ENCODE measurements at places on chromosomes 2 and 18. TPM values are rescaled to one million over a fixed set of nuclear protein-coding genes. Genes with fewer than 3 reads are reported as not detected.
A peak's percentile ranks its signal among the peaks of the same experiment; 100 is the strongest.

GRCh38 chr18:710418-711300, 1.8 kb downstream of the ENOSF1 start:
- no peak for DNase-seq
- H3K4me1 ChIP-seq = peaks cover 4% of the 10 kb centered on the region
- H3K27ac ChIP-seq = peak overlapping the region; percentile 92
- peaks cover 11% of the 10 kb centered on the region for H3K36me3 ChIP-seq

- peaks cover 10% of the 10 kb centered on the region for H3K4me1 ChIP-seq
- no peaks in the 10 kb centered on the region for H3K27me3 ChIP-seq
- no peaks in the 10 kb centered on the region for H3K36me3 ChIP-seq
- DNase-seq = no peak
These were observed 43.5 kb downstream of the PSTPIP2 start for GRCh38 chr18:46028536-46028891.

- H3K36me3 ChIP-seq = no peaks in the 10 kb centered on the region
- no peaks in the 10 kb centered on the region for H3K4me1 ChIP-seq
- DNase-seq = no peak
These were observed 541.2 kb downstream of the NUP35 start for GRCh38 chr2:183665425-183665824.

GRCh38 chr2:133270550-133270949, 297.7 kb downstream of the NCKAP5 start:
- H3K36me3 ChIP-seq = no peaks in the 10 kb centered on the region
- no peaks in the 10 kb centered on the region for H3K4me1 ChIP-seq
- no peak for DNase-seq
- no peak overlapping the region for H3K27ac ChIP-seq

DNA sequence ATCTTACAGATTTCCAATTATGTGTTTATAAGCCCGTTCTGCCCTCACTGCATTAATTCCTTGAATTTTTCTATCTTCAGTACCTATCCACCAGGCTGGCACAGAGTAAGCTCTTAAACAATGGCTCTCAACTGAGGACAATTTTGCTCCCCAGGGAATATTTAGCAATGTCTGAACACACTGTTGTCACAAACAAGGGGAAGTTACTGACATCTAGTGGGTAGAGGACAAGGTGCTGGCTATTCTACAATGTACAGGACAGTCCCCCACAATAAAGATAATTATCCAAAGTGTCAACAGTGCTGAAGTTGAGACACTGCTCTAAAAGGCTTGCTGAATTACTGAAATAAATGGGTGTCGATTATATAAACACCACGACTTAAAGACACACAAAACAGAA, 5.0 kb downstream of the NDUFS1 start:
- H3K27me3 ChIP-seq = no peaks in the 10 kb centered on the region
- H3K4me3 ChIP-seq = no peak overlapping the region
- DNase-seq = no peak
- no peak overlapping the region for H3K27ac ChIP-seq

DNA sequence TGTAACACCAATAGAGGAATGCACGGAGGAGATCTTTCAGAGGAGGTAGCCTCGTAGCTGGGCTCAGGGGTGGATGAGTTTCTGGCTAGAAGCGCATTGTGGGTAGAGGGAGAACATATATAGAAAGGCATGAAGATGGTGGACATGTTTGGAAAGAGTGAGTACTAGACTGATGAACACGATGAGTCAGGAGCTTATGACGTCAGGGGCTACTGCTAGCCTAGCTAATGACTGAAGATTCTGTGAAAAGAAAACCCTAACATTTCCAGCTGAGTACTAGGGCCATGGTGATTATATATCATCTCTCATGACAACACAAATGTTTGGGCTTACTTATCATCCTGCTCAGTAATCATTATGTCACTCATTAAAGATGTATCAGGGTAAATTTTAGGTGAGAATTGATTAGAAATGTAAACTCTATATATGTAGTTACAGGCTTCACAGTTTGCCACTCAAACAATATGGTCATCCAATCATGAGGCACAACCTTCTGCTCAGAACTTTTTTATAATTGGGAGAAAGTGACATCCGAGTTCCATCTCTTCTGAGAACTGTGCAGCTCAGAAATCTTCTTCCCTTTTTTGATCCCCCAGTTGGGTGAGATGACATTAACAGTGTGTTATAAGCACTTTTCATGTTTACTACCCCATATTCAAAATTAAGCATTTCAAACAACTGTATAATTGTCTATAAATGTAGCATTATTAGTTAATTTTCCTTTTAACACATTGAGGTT, 22.2 kb upstream of the IL1RN start:
- H3K27me3 ChIP-seq = no peaks in the 10 kb centered on the region
- H3K4me3 ChIP-seq = no peak overlapping the region
- DNase-seq = no peak
- no peaks in the 10 kb centered on the region for H3K4me1 ChIP-seq

DNA sequence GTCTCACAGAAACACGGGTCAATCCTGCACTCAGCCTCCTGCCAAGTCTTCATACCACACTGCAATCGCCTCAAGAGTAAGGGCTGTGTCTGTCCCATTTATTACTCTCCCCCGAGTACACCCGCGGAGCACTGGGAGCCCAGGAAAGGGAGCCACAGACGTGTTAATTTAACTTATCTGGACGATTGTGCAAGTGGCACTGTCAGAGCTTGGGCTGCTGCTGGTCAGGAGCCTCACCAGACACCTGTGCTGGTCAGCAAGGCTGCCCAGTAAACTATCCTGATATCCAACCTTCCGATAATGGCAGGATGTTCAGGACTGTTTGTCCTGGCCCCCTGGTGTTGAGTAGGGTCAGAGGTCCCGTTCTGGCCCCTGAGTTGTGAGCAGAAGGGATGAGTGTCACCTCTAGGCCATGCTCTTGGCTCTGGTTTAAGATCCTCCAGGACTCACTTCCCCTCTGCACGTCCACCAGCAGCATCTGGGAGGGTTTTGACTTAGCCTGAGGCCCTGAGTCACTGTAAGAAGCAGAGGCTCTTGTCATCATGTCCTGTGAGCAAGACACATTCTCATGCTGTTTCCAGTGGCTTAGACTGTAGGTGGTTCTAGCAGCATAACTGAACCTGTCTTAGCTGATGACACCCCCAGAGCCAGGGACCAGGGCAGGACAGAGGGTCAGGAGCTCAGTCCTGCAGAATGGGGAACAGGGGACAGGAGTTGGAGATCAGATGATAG, 82.5 kb upstream of the ARL4C start:
- H3K4me1 ChIP-seq = no peaks in the 10 kb centered on the region
- no peak overlapping the region for H3K4me3 ChIP-seq
- no peak for DNase-seq
- H3K27me3 ChIP-seq = no peaks in the 10 kb centered on the region

DNA sequence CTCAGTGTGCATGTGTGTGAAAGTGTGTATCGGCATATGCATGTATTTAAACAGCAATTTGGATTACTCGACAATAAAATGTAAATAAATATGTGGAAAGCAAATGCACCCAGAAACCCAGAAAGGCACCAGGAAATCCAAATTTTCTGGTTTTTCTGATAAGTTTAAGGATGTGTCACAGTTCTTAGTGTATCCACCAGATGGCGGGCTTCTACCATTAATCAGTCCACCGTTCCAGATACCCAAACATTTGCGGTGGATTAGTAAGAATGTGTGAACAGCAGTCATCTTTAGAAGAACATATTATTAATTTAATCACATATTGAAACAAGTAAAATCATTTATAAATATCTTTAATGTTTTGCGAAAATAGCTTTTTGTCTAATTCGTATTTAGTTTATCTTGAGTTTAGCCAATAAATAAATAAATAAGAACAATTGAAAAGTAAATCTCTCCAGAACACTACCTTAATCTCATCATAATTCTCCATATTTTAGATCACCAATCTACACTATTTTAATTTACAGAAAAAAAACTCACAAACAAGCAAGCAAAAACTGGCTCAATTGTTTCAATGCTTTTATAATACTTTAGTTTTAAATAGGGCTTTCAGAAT, 298.9 kb downstream of the DSEL start:
- no peaks in the 10 kb centered on the region for H3K36me3 ChIP-seq
- H3K4me1 ChIP-seq = no peaks in the 10 kb centered on the region
- no peaks in the 10 kb centered on the region for H3K27me3 ChIP-seq
- no peak overlapping the region for H3K27ac ChIP-seq

- no peaks in the 10 kb centered on the region for H3K27me3 ChIP-seq
- no peak overlapping the region for H3K4me3 ChIP-seq
- no peak overlapping the region for H3K27ac ChIP-seq
- DNase-seq = no peak
- no peaks in the 10 kb centered on the region for H3K4me1 ChIP-seq
These were observed 53.2 kb upstream of the MAT2A start for GRCh38 chr2:85485815-85486214.

MTLN gene
- total RNA-seq = 20.0 TPM

TMEM87B gene
- 22.7 TPM for total RNA-seq

CEP192 gene
- 37.2 TPM for total RNA-seq

SAG gene
- total RNA-seq = 0.37 TPM

GALNT14 gene
- total RNA-seq = not detected

CDKL4 gene
- total RNA-seq = 0.66 TPM

CD8A gene
- 158 TPM for total RNA-seq

PTPRM gene
- 47.4 TPM for total RNA-seq

Data from T-cell (primary cell).